ENCODE measurements at places on chromosomes 2 and 18.

DNA sequence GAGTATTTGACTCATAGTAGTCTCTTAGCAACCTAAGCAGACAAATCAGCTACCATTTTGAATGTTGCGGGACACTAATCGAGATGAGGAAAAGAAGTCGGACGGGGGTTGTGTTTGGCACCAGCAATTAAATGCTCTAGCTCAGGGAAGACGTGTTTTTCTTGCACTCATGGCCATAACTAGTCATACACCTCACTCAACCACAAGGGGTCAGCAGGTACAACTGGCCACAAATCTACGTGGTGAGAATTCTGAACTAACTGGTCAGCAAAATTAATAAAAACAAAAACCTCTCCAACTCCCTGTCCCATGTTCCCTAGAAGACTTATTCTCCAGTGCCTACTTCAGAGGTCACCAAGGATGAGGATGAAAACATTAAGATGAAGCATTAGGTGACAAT is 1467.8 kb downstream of the DPP10 start:
- DNase-seq: no peak

DNA sequence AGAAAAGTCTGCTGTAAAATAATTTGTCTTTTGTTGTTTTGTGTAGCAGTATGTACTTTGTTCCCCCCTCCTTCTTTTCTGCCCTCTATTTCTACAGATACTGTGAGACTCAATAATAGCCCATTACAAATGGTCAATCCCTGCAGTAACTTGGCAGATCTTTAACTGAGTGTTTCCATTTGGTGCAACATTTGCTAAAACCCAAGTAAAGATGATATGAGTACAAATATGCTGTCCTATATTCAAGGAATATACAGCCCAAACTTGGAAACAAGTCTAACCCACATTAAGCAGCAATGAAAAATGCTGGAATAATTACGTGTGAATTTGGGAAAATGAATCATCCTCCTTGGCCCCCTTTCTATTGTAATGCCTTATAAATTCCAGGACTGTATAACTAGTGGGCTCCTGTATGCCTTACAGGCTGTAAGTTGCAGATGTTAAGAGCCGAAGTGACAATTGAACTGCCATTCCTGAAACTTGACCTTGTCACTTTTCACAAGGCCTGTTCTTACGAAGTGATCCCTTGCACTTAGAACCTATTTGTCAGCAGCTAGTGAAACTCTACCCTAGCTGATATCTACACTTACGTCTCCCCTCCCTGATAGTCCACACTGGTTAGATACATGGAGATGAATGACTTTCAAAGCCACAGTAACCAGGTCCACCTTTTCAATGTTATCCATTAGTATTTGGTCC is 104.9 kb downstream of the IRS1 start:
- DNase-seq: no peak

GRCh38 chr2:51013079-51013932 is 18.6 kb downstream of the NRXN1 start:
- DNase-seq: no peak

GRCh38 chr18:6341709-6342108 is 73.0 kb downstream of the L3MBTL4 start:
- no peak for DNase-seq

DNA sequence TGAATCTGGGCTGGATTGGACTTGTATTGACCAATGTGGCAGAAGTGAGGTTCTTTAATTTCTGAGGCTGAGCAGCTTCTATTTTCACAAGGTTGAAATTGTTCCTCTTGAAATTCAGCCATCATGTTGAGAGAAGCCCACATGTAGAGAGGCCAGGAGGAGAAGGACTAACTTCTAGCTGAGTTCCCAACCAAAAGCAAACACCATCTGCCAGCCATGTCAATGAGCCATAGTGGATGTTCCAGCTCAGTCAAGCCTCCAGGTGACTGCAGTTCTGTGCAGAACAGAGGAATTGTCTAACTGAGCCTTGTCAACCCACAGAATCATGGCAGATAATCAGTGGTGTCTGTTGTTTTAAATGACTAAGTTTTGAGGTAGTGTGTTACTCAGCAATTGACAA is 110.6 kb upstream of the ACVR1 start:
- no peak for DNase-seq

DNA sequence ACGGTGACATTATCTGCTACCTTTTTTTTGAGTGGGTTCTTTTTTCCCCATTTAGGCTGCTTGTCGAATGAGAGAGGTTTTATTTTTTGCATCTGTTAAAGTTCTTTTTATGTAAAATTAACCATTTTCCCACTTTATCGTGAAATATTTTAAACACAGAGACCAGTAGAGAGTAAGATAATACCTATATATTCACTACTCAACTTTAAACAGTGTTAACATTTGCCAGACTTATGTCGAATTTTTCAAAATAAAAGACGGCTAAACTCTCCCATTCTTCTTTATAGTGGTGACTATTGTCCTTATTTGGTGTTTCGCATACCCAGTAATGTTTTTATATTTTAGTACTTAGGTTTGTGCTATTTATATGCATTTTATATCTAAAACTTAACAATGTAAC is 743 bp upstream of the PUS10 start:
- DNase-seq: no peak

DNA sequence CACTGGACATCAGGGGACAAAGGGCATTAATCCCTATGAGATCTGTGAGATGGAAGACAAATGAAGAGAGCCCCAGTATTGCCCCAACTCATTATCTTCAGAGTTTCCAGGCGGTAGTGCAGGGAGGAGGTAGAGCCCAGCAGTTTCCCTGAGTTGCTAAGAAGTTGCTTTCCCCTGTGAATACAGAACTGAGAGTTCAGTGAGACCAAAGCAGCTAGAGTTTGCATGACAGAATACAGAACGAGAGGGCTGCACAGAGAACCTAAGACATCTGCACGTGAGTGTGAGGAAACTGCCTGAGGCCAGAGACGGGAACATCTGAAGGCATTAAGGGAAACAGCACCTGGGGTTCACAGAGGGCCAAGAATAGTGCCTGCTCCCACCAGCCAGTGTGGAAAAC is 18.1 kb upstream of the PGAP1 start:
- DNase-seq: no peak

DNA sequence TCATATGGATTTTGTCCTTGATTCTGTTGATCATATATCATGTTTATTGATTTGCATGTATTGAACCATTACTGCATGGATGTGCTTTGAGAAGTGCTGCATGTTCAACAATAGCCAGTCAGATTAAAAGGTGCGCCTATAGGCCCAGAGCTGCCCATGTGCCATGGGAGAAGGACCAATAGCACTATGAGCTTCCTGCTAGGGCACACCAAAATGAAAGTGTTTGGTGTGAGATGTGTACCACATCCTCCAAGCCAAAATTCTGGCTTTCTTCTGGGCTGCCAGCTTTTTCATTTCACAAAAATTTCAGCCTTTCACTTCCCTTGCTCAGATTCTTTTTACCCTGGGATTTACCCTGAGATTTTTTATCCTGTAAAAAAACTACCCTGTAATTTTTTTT is 34.8 kb upstream of the MMADHC start:
- DNase-seq: no peak

DNA sequence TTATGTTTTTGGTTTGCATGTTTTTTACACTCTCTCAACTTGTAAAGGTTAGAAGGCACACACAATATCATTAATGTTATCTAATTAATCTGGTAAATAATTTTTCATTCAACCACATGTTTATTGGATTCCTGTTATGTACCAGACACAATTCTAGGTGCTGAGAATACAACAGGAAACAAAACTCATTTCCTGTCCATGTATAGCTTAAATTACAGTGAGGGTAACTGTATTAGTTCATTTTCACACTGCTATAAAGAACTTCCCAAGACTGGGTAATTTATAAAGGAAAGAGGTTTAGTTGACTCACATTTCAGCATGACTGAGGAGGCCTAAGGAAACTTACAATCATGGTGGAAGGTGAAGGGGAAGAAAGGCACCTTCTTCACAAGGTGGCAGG is 270.5 kb downstream of the TRIB2 start:
- DNase-seq: no peak

GRCh38 chr18:62596145-62597005 is 73.5 kb downstream of the ZCCHC2 start:
- no peak for DNase-seq

GRCh38 chr2:21676041-21676440 is 552.3 kb downstream of the TDRD15 start:
- DNase-seq: no peak

- no peak for DNase-seq
These were observed 1.1 kb upstream of the HOXD8 start for GRCh38 chr2:176128172-176128981.

GRCh38 chr2:184921676-184922075 is 323.3 kb downstream of the ZNF804A start:
- DNase-seq: no peak

DNA sequence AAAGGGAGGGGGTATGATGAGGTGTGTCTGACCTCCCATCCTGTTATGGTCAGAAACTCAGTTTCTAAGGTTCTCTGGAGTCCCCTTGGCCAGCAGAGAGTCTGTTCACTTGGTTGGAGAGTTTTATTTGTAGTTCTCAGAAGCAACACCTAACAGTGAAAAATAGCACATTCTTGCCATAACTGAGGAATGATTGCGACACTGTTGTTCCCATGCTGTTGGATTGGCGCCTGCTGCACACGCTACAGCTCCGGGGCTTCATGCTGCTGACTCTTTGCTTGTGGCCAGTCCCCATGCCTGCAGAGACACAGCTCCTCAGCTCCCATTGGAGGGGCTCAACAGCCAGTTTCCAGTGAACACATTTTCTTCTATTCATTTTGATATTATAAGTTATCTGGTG is 42.1 kb downstream of the TPGS2 start:
- DNase-seq: no peak

DNA sequence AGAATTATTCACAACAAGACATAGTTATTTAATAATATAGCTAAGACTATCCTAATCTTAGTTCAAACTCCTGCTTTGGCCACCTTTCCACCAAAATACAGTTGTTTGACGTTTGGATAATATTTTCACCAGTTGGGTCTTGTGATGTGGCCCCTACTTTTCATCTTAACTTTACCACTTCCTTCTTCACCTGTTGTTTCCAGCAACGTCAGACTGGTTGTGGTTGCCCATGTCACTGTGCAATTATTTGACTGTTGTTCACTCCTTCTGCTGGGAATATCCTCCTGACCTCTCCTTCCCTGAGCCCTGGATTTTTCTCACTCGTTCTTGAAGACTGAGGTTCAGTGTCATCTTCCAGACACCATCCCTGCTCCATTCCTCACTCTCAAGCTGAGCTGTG is 132.2 kb upstream of the RASGRP3 start:
- no peak for DNase-seq

- no peak for DNase-seq
These were observed 55.1 kb upstream of the TTC27 start for GRCh38 chr2:32572737-32573136.

DNA sequence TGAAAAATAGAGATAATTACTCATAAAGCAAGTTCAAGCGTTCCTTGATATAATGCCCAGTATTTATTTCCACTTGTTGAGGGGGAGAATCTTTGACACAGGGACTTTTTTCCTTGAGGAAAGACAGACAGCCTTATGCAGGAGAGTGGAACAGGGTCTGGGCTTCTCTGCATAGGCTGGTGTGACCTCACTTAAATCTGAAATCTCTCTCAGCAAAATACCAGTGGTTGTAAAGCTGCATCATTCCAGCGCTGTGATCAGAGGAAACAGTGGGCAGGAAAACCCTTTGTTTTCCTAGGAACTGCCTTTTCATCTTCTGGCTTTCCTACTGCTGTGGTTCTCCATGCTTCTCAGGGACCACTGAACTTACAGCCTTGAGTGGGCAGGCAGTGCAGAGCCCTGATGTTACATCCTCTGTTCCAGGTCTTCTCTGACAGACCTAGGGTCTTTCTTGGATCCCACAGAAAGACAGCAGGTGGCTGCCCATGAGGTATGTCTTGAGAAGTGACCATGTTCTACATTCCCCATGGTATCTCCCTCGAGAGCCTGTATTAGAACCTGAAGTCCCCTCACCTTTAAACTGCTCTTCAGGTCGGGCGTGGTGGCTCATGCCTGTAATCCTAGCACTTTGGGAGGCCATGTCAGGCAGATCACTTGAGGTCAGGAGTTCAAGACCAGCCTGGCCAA is 17.6 kb upstream of the MAP4K4 start:
- DNase-seq: no peak

DNA sequence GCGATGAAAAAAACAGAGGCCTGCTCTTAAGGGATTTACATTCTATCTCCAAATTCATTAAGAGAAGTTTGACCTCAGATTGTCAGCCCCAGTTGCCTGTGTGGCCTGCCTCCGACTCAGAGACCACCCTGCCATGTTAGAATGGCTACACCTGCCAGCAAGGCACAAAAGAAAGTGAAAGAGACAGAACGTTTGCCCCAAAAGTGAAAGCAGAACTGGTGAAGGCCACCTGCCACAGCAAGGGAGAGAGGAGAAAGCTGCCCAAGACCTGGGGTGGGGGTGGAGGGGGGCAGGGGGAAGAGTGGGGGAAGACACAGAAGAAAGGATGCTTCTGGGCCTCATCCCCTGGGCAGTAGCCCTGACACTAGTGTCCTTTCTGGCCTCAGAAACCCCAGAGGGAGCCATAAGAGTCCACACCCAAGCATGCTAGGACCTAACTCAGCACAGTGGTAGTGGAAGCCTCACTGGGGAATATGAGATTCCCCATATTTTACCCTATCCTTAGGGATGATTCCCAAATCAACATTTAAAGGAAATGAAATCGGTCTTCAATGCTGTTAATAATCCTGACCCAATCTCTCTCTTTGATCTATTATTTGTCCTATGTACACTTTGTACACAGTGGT is 389.7 kb downstream of the TXNL1 start:
- DNase-seq: no peak

GRCh38 chr2:59871830-59872229 is 681.6 kb downstream of the BCL11A start:
- no peak for DNase-seq

DNA sequence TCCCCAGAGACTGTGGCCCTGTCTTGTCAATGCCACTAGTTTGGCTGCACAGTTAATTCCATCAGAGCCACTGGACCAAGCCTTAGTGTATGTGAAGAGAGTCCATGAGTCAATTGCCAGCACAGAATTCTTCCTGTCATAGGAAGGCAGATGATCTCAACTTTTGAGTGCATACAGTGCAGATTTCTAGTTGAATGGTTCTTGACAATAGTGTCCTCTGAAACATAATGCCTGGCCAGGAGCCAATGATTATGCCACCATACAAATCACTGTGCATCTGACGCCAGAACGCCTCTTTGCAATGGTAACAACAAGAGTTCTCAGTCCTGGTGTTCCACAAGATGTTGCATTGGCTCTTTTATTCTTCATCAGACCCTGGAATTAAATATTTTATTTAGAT is 7.1 kb downstream of the NEUROD1 start:
- DNase-seq: no peak

- DNase-seq: no peak
These were observed 341.4 kb downstream of the LPIN1 start for GRCh38 chr2:12087671-12088380.

GRCh38 chr2:215612786-215613185 is 176.9 kb upstream of the FN1 start:
- no peak for DNase-seq

GRCh38 chr2:104280216-104280615 is 573.7 kb upstream of the POU3F3 start:
- no peak for DNase-seq

Measured in cortex of kidney (tissue), 1 donor.